ENCODE measurements at places on chromosomes 2 and 18.
A peak's percentile ranks its signal among the peaks of the same experiment; 100 is the strongest.

GRCh38 chr2:80499095-80499494, 194.5 kb upstream of the LRRTM1 start:
- no peak for DNase-seq

DNA sequence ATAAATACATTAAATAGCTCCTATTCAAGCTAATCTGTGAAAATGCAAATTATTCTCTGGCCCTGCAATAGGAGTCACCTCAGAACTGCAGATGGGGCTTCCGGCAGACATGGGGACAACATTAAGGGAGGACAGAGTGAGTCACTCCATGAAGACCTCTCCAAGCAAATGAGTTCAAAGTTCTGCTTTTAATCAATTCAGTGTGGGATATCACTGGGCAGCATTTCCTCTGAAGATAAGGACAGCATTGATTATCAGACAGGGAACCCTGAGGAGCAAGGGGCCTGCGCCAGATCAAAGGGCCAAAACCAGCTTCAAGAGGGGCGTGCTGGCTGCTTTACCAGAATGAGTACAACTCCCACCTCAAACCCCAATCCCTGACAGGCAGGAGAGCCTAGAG, 356.9 kb upstream of the KLHL29 start:
- DNase-seq, result no peak

DNA sequence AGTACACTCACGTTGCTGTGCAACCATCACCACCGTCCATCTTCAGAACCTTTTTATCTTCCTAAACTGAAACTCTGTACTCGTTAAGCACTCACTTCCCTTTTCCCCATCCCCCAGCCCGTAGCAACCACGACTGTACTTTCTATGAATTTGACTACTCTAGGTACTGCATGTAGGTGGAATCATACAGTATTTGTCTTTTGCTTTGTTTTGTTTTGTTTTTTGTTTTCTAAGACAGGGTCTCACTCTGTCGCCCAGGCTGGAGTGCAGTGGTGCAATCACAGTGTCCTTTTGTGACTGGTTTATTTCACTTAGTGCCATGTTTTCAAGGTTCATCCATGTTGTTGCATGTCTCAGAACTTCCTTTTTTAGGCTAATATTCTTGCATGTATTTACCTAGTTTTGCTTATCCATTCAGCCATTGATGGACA, 7.0 kb upstream of the TYMS start:
- DNase-seq, result peak; percentile 17

GRCh38 chr2:117785740-117786139, 28.8 kb upstream of the DDX18 start:
- DNase-seq, result peak; percentile 44

DNA sequence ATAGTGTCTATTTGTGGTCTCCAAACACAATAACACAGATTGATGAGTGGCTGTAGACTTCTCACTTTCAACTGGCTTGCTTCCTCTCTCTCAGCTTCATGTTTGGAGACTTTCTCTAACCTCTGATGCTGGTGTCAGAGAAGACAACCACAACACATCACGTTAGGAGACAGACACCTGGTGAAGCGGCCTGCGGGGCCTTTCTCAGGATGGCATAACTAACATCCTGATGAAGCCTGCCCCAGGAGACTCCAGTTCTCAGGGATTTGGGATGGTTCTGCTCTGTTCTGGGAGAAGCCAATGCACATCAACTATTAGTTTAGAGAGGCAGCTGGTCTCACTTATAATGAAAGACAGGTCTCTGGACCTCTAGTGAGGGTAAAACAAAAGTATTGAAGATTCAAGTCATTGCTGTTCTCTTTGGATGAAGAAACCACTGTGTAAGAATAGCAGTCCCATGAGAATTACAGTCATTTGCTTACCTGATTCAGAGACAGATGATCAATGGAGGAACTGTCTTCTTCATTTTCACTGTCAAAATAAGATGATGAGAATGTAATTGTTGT, 2.0 kb downstream of the IL1A start:
- DNase-seq, result no peak

DNA sequence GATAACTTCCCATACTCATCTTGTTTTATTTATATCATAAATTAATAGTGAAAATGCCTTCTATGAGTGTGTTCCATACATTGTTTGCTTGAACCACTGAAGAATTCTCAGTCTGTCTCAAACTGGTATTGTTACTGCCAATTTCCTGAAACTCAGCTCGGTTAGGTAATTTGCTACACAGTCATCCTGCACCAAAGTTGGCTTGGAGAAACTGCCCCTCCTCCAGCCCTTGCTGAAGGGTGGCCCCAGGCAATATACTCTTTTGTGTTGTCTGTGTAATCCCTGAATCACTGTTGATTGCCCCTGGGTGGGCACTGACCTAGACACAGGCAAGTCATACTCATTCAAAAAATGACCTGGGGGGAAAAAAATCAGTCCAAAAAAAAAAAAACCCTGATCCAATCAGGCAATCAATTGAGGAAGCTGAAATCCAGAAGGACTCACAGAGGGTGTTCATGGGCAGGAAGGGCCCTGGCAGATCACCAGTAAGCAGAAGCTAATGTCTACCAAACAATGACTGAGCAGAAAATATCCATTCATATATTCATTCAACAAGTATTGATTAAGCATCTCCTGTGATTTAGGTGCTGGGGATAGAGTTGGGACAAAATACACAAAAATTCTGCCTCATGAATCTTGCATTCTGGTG, 3.8 kb upstream of the SESTD1 start:
- no peak for DNase-seq

- no peak for DNase-seq
These were observed 79.1 kb upstream of the SEC11C start for GRCh38 chr18:59060551-59060950.

GRCh38 chr2:70088598-70089219, 1.4 kb downstream of the PCBP1 start:
- no peak for DNase-seq

DNA sequence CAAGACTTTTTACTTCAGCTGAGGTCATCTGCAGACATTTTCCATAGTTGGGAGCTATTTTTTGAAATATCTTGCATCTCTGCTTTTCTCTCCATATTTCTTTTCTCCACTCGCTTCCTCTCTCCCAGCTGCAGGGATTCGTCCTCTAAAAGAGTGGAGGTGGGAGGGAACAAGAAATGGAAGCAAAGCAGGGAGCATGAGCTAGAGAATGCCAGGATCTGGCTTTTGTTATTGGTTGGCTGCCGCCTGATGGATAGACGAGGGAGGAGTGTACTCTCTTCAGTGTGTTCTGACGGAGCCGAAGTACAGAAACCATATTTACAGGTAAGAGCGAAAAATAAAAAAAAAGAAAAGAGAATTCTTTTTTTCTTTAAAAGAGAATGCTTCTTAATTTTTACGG, at the start of gene CSRNP3:
Gene CSRNP3, plus strand, starts transcription at position 282 of the 400 bp plus-strand sequence. CDS start 125,368 bp downstream, outside the sequence.
- no peak for DNase-seq

GRCh38 chr2:126832014-126832413, 66.7 kb upstream of the TEX51 start:
- no peak for DNase-seq

DNA sequence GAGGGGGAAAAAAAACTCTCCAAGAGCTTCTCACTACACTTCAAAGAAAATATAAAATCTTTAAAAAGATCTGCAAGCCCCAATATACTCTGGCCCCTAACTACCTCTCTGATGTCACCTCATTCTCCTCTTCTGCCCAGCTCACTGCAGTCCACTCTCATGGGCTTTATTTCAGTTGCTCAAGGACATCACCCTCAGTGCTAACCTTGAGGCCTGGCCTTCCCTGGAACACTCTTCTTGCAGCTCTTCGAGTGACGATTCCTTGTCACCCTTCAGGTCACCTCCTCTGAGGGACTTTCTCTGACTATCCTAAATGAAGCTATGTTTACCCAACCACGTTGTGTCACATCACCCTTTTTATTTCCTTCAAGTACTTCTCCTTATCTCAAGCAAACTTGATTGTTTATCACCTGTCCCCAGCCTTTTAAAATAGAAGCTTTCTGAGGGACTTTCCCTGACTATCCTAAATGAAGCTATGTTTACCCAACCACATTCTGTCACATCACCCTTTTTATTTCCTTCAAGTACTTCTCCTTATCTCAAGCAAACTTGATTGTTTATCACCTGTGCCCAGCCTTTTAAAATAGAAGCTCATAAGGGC, 10.4 kb downstream of the RTTN start:
- no peak for DNase-seq

DNA sequence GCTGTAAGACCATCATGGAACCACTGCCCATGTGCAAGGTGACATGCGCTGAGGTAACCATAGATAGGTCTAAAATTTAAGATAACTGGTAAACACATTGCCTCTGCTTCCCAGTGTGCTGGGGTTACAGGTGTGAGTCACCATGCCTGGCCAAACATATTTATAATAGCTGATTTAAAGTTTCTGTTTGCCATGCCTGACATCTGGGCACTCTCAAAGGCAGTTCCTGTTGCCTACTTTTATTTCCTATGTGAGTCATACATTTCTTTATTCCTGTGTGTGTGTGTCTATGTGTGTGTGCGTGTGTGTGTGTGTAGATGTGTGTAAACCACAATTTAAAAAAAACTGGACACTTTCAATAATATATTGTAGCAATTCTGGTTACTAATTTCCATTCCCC, 415.2 kb upstream of the NETO1 start:
- no peak for DNase-seq

- DNase-seq, result no peak
These were observed 16.2 kb upstream of the CLASP1 start for GRCh38 chr2:121665504-121665903.

DNA sequence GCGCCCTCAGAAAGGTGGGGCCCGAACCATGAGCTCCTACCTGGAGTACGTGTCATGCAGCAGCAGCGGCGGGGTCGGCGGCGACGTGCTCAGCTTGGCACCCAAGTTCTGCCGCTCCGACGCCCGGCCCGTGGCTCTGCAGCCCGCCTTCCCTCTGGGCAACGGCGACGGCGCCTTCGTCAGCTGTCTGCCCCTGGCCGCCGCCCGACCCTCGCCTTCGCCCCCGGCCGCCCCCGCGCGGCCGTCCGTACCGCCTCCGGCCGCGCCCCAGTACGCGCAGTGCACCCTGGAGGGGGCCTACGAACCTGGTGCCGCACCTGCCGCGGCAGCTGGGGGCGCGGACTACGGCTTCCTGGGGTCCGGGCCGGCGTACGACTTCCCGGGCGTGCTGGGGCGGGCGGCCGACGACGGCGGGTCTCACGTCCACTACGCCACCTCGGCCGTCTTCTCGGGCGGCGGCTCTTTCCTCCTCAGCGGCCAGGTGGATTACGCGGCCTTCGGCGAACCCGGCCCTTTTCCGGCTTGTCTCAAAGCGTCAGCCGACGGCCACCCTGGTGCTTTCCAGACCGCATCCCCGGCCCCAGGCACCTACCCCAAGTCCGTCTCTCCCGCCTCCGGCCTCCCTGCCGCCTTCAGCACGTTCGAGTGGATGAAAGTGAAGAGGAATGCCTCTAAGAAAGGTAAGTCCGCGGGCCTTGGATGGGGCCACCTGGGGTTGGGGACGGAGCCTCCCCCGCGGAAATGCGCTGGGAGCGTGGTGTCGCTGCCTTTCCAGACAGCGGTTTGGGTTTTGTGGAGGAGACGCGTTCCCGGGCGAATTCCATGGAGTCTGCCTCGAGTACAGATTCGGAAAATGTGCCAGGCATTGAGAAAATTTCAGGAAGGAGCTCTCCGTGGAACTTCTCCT, 559 bp downstream of the HOXD1 start:
- peak; percentile 12 for DNase-seq

- DNase-seq, result no peak
These were observed 13.6 kb downstream of the OTX1 start for GRCh38 chr2:63064197-63064596.

- no peak for DNase-seq
These were observed 383.6 kb downstream of the DCC start for GRCh38 chr18:52723550-52723970.

GRCh38 chr18:54822872-54823845, 5.1 kb upstream of the RAB27B start:
- DNase-seq, result no peak

DNA sequence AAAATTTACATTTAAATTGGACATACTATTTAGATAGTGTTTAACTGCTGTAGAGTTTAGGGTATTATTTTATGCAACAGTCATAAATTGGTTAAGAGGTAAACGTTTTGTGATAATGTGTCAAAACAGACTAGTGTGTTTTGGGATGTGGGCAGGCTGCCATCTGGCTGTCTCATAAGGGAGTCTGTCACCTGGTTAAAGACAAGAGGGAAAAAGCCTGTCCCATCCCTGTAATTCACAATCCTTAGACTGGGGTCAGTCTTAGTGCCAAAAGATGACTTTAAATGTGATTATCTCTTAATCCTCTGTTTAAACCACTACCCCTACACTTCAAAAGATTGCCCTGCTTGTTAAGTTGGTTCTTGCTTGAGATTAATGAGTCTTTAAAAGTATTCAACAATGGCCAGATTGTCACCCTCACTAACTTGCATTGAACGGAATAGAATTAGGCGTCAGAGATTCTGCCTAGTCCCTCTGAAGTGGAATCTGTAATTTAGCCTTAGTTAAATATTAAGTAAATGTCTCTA, 59.2 kb downstream of the SGPP2 start:
- no peak for DNase-seq

- DNase-seq, result no peak
These were observed 45.3 kb upstream of the SMAD7 start for GRCh38 chr18:48996041-48996440.

DNA sequence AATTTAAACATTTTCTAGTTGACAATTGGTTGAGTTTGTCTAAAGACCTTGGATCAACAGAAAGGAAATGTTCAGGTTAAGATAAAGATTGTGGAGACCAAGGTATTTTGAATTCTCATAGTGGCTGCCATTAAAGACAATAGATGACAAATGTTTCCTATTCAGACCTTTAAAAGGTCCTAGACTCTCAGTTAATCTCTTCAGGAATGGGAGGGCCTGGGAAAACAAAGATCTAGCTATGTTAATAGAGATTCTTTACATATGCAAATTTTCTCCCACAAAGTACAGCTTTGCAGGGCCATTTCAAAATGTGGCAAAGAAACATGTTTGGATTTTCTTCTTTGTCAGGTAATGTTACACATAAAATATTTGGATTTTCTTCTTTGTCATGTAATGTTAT, 403.9 kb downstream of the SPAG16 start:
- no peak for DNase-seq

GRCh38 chr2:134372611-134373131, 118.8 kb downstream of the MGAT5 start:
- no peak for DNase-seq

- DNase-seq, result no peak
These were observed 300.9 kb downstream of the ARHGAP15 start for GRCh38 chr2:143429932-143430679.

DNA sequence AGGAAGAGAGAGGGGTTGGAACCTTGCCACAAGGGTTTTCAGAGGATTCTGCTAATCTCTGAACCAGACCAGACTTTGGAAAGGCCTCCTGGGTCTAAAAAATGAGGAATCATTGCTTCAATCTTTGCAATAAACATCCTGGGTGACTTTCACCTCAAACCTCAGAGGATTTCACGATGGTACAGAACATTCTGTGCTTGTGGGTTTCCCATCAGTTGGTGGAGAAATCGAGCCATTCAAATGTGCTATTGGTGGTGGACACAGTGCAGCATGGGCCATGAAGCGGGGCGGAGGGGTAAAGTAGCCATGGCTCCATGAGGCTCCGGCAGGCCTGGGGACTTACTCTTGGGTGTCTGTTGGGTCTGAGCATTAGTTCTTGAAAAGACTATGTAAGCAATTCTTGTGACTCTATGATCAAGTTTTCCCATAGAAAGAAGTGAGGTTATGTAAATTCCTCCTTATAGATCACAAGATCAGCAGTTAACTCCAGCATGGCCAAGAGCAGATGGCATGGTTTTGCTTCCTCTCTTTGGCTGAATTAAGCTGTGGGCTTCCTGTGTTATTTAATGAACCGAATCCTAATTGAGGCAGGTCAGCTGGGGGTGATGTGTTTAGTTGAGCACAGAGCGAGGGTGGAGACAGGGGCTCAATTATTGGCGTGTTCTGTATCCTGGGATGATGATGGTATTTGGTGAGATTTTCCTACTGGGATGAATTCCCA, 1.9 kb upstream of the IL1R2 start:
- DNase-seq, result no peak

Measured in CD4-positive, alpha-beta T cell treated with Interleukin-10 for 1 hour (primary cell).